ENCODE measurements at places on chromosomes 3 and 15. TPM values are rescaled to one million over a fixed set of nuclear protein-coding genes. Genes with fewer than 3 reads are reported as not detected.

The SNRPN gene
- 44.8 TPM for total RNA-seq

The CCR1 gene
- total RNA-seq = 0.59 TPM

The CLSTN2 gene
- total RNA-seq = 0.37 TPM

The CYP11A1 gene
- 1.8 TPM for total RNA-seq

The ASB14 gene
- not detected for total RNA-seq

The MYD88 gene
- 6.6 TPM for total RNA-seq

The ATP13A4 gene
- under 0.01 TPM for total RNA-seq

The QTRT2 gene
- total RNA-seq = 27.6 TPM

The COLQ gene
- 0.37 TPM for total RNA-seq

The BMF gene
- total RNA-seq = under 0.01 TPM

The ABTB1 gene
- 8.2 TPM for total RNA-seq

The AGTR1 gene
- 2.7 TPM for total RNA-seq

The C2CD4A gene
- not detected for total RNA-seq

The DENND6A gene
- total RNA-seq = 19.7 TPM

The GOLGA8N gene
- total RNA-seq = 2.2 TPM

The IMPG2 gene
- 0.20 TPM for total RNA-seq
